Muscle of leg (tissue), 16 donors: ENCODE measurements at places on chromosomes 5 and 9.
A peak's percentile ranks its signal among the peaks of the same experiment; 100 is the strongest.

DNA sequence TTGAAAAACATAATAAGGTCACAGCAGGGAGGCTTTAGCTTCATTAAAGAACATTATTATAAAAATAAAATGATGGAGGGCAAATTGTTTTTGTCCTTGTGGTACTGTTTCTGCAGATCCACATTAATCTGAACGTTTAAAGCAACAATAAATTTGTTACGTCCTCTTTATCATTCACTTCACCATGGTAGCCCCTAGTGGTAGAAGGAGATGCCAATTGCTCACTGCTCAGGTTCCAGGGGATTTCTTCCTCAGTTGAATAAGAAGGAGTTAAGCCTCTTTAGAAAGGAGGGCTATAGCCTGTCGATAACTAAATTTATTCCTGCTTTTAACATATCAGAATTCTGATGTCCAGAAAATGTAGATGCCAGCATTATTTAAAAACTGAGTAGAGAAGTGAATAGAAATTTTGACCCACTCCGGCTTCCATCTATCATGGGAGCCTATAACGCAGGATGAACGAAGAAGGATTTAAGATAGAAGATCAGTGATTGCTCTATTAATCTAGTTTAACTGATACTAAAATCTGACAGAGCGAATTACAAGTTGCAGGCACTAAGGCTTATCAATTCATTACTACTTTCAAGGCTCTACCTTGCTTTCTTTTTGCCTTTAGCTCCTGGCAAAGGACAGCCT lies 692.3 kb downstream of the PTPRD start:
- DNase-seq, result no peak

- DNase-seq, result no peak
Measured at GRCh38 chr5:170585273-170585948, 81.6 kb downstream of the KCNIP1 start.

- DNase-seq, result peak; percentile 33
Measured at GRCh38 chr9:134144801-134145200, 8.9 kb downstream of the WDR5 start.

- DNase-seq, result no peak
Measured at GRCh38 chr9:100430286-100430940, 3.5 kb downstream of the MSANTD3 start.

DNA sequence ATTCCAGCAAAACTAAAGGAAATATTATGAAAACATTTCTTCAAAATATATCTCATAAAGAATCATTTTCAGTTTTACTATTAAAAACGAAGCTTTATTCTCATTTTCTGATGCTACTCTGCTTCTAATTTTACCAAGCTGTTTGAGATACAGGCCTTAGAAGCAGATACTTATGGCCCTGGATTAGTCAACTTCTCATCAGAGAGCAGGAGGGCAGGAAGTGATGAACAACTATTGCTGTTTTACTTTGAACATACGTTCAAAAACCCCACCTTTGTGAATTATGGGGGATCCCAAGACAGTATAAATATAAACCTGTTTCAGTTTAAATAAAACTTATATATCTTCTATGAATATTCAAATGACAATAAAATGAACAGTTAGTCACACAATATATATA lies 16.0 kb downstream of the MPDZ start:
- no peak for DNase-seq
